ENCODE measurements at places on chromosomes 11 and 22.

GRCh38 chr11:3609416-3610265 is 32.2 kb downstream of the ART5 start:
- H3K27me3 ChIP-seq = no peaks in the 10 kb centered on the region
- H3K4me3 ChIP-seq = no peak overlapping the region
- DNase-seq = peak; percentile 38
- H3K4me1 ChIP-seq = no peaks in the 10 kb centered on the region
- no peaks in the 10 kb centered on the region for H3K36me3 ChIP-seq
- no peak overlapping the region for H3K27ac ChIP-seq

DNA sequence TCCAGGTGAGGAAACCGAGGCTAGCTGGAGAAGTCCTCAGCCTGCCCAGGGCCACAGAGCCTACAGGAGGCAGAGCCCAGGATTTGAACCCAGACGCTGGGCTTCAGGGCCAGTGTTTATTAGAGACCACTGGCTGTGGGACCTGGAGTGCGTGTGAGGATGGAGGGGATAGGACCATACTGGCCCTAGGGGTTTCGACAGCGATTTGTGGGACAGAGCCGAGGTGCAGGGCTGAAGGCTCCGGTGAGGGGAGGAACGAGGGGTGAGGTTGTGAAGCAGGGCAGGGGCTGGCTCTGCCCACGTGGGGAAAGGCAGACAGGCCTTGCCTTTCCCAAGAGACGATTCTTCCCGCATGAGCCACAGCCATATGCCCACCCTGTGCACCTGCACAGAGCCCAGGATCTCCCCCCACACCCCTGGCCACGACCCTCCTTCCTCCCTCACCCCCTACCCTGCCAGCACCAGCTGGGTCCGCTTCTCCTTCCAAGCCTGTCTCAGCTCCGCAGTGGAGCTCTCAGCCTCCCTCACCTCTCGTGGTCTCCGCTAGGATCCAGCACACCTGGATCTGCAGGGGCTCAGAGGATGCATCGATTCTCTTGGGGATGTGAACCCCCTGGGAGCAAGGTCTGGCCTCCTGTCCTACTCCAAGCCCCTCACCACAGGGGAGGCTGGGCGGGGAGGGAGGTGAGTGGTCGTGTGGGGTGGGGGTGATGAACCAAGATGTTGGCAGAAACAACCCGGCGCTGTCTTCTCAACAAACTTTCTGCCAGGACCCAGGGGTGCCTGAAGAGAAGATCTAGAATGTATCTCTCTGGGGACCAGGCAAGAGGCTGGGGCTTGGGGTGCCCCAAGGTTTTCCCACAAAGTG is 58.4 kb downstream of the RTL6 start:
- no peaks in the 10 kb centered on the region for H3K27me3 ChIP-seq
- H3K4me3 ChIP-seq = no peak overlapping the region
- DNase-seq = no peak

GRCh38 chr22:40679964-40680818 is 907 bp downstream of the MCHR1 start:
- no peaks in the 10 kb centered on the region for H3K4me1 ChIP-seq
- no peaks in the 10 kb centered on the region for H3K27me3 ChIP-seq
- no peak for DNase-seq

DNA sequence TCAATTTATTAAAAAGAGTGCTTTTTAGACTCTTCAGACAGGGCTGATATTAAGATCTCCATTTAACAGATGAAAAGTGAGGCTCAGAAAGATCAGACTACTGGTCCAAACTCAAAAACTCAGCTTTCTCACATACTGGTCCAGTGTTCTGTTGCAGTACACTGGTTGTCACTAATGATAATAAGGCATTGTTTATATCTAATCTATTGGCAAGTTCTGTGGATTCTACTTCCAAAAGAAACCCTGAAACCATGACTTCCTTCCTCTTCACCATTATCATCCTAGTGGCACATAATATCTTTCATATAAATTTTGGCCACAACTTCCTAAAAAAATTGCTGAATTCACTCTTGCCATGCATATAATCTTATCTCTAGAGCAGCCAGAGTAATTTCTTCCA is 36.9 kb downstream of the F2 start:
- DNase-seq = no peak
- H3K27ac ChIP-seq = no peak overlapping the region
- no peak overlapping the region for H3K4me3 ChIP-seq
- H3K36me3 ChIP-seq = peaks cover 78% of the 10 kb centered on the region

DNA sequence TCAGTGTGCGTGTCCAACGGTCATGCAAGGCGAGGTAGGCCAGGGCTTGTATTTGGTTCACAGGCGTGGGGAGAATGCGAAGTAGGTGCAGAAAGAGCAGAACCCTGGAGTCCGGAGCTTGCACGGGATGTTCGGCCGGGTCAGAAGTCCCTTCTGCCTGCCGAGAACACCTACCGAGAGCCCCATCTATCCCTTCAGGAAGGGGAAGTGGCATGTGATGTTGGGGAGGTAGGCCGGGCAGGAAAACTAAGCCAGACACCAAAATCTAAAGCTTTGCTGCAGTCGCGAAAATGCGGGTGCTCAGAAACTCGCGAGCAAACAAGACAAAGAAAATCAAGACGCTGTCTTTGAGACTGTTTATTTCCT is 435 bp upstream of the TAF6L start:
- peak overlapping the region; percentile 66 for H3K4me3 ChIP-seq
- no peaks in the 10 kb centered on the region for H3K36me3 ChIP-seq
- H3K27ac ChIP-seq = peak overlapping the region; percentile 82
- no peak for DNase-seq
- peaks cover 10% of the 10 kb centered on the region for H3K4me1 ChIP-seq

DNA sequence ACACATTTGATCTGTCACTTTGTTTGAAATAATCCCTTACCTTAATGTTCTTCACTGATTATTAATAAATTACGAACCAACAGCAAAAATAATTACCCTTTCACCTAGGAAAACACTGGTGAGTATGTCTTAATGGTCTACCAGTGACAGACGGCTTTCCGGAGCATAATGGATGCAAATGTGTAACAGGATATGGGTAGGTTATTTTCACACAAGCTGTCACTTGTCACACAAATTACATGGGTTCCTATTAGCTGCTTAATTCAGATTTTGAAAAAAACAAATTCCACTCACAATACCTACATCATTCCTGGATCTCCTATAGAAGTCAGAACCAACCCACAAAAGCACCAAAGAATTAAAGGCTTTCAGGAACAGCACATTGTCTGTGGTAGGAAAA is 127.9 kb downstream of the WT1 start:
- no peaks in the 10 kb centered on the region for H3K4me1 ChIP-seq
- H3K27ac ChIP-seq = no peak overlapping the region
- no peak for DNase-seq
- no peaks in the 10 kb centered on the region for H3K36me3 ChIP-seq

DNA sequence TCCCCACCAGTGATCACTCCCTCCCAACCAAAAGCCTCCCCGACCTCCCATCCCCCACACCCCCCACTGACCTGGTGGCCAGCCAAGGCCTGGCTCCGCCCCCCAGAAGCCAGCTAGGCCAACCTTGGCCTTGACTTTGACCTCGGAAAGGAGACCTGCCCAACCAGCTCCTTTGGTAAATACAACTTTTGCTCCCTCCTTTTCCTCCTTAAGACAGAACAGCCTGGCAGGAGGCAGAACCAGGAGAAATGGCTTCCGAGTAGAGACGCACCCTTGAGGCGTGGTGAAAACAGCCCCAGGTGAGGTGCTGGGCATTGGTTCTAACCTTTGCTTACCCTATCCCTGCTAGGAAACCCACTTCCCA is 27.0 kb downstream of the PLEKHA7 start:
- H3K27ac ChIP-seq = no peak overlapping the region
- H3K4me3 ChIP-seq = no peak overlapping the region
- no peaks in the 10 kb centered on the region for H3K36me3 ChIP-seq
- no peak for DNase-seq
- peaks cover 9% of the 10 kb centered on the region for H3K4me1 ChIP-seq

GRCh38 chr11:75668451-75669297 is at the start of gene MAP6:
TSS of gene MAP6 (minus strand) at chr11:75669038. CDS start at chr11:75668369, 669 bp downstream.
- DNase-seq = no peak
- no peak within 1 kb of the TSS for H3K27ac ChIP-seq
- peak within 1 kb of the TSS; percentile 39 for H3K4me3 ChIP-seq
- peaks cover 4% of the 10 kb centered on the region for H3K4me1 ChIP-seq
- H3K27me3 ChIP-seq = peaks cover 26% of the 10 kb centered on the region

- H3K27me3 ChIP-seq = no peaks in the 10 kb centered on the region
- H3K4me1 ChIP-seq = no peaks in the 10 kb centered on the region
- no peak for DNase-seq
Observed at GRCh38 chr11:94768602-94769541, 716 bp downstream of the AMOTL1 start.

DNA sequence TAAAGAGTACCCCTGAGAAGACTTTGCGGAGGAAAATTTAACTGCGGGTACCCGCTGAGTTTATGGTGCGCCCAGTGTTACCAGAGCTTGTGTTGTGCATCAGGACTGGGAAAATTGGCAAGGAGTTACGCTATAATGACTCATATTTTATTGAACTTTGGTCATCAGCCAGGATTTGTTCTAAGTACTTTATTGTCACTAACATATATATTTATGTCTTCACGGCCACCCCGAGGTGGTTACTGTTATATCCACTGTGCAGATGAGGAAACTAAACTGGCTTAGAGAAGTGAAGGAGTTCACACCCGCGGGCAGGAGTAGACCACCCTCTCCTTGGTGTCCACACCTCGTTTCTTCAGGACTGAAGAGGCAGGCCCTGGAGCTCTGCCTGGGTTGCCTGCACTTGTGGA is 667 bp downstream of the ACCS start:
- no peaks in the 10 kb centered on the region for H3K27me3 ChIP-seq
- peak overlapping the region; percentile 87 for H3K27ac ChIP-seq
- peak overlapping the region; percentile 88 for H3K4me3 ChIP-seq
- H3K4me1 ChIP-seq = peaks cover 6% of the 10 kb centered on the region
- DNase-seq = no peak

DNA sequence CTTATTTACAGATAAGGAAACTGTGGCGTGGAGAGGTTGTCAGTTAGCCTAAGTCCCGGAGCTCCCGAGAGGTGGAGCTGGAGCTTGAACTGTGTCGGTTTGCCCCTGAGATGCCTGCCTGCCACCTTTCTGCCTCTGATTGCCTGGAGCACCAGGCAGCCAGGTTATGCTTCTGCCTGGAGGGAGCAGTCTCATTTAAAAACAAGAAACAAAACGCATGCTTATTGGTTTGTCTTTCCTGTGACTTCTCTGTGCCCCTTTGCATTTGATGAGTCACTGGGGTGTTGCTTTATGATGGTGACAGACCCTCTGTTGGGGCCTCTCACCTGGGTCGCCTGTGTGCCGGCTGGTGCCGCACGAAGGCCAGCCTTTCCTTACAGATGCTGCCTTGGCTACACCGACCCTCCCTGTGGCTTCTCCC is 12.2 kb downstream of the AP2A2 start:
- H3K36me3 ChIP-seq = peaks cover 6% of the 10 kb centered on the region
- no peak overlapping the region for H3K4me3 ChIP-seq
- no peaks in the 10 kb centered on the region for H3K27me3 ChIP-seq
- H3K27ac ChIP-seq = no peak overlapping the region

DNA sequence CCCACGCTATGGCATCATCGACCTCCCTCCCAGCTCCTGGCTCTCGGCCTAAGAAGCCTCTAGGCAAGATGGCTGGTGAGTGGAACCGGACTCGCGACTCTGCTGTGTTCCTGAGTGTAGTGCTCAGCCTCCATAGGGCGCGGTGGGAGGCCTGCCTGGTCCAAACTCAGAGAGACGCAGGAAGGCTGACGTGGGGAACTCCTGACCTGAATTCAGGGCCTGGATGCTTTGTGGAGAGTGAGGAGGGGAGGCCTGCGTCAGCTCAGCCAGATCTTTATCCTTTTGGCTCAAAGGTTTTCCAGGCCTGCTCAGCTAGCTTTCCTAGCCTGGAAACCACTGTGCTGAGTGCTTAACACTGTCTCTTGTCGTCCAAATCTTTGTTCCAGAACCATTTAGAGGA is 8.0 kb downstream of the TIRAP start:
- no peak overlapping the region for H3K27ac ChIP-seq
- H3K4me1 ChIP-seq = no peaks in the 10 kb centered on the region
- H3K4me3 ChIP-seq = no peak overlapping the region
- DNase-seq = no peak
- H3K36me3 ChIP-seq = no peaks in the 10 kb centered on the region
- no peaks in the 10 kb centered on the region for H3K27me3 ChIP-seq

- DNase-seq = no peak
- no peaks in the 10 kb centered on the region for H3K4me1 ChIP-seq
- H3K4me3 ChIP-seq = no peak overlapping the region
Observed at GRCh38 chr22:48333323-48333763, 1494.3 kb downstream of the BRD1 start.

DNA sequence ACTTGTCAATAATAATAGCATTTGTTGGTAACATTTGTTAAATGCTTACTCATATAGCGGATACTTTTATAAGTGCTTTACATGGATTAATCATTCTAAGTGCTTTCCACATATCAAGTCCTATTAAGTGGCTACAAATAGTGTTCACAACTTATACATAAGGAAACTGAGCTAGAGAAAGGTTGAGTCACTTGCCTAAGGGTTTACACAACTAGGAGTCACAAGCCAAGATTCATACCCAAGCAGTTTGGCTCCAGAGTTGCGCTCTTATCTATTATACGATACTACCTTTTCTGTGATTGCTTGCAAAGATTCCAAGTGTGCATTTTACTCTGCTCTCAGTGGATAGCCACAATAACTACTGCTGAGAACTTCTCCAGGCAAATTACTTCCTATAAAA is 215.9 kb upstream of the CCDC90B start:
- no peak for DNase-seq
- no peaks in the 10 kb centered on the region for H3K36me3 ChIP-seq
- H3K27ac ChIP-seq = no peak overlapping the region
- H3K27me3 ChIP-seq = no peaks in the 10 kb centered on the region
- H3K4me3 ChIP-seq = no peak overlapping the region
- H3K4me1 ChIP-seq = no peaks in the 10 kb centered on the region

GRCh38 chr11:24870048-24870447 is 373.2 kb downstream of the LUZP2 start:
- no peaks in the 10 kb centered on the region for H3K4me1 ChIP-seq
- no peak overlapping the region for H3K4me3 ChIP-seq
- no peaks in the 10 kb centered on the region for H3K36me3 ChIP-seq
- H3K27me3 ChIP-seq = no peaks in the 10 kb centered on the region
- no peak for DNase-seq
- H3K27ac ChIP-seq = no peak overlapping the region

GRCh38 chr11:5705688-5706087 is 16.1 kb downstream of the TRIM22 start:
- H3K4me1 ChIP-seq = peaks cover 22% of the 10 kb centered on the region
- no peak for DNase-seq
- H3K4me3 ChIP-seq = no peak overlapping the region
- peaks cover 58% of the 10 kb centered on the region for H3K36me3 ChIP-seq
- H3K27ac ChIP-seq = no peak overlapping the region

DNA sequence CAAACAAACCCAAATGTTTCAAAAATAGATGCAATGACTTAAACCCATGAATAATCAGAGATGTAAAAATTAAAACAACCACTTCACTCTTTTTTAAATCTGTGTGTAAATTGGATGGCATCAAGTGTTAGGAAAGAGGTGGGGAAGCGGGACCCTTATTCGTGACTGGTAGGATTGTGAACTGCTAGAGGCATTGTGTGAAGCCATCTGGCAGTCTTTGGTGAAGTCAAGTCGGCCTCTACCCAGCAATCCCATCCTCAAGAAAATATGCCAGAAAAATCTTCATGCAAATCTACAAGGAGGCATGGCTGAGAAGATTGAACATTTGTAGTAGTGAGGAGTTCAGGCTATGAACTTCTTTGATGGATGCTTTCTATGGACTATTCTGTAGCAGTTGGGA is 114.6 kb upstream of the C11orf87 start:
- DNase-seq = no peak
- H3K27me3 ChIP-seq = no peaks in the 10 kb centered on the region
- H3K4me3 ChIP-seq = no peak overlapping the region
- H3K27ac ChIP-seq = no peak overlapping the region
